ENCODE measurements at places on chromosomes 3 and 15.

DNA sequence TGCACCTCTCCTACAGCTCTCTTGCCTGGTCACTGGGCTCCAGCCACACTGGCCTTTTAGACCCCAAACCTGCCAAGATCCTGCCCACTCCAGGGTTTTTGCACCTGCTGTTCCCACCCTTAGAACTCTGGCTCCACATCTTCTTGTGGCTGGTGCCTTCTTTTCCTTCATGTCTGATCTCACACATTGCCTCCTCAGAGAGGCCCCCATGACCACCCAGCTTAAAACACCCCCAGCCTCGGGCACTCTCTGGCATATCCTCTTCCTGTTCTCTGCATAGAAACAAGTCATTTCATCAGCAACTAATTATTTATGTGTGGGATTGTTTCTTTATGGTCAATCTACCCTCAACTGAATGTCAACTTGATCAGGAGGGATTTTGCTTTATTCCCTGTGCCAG lies 14.0 kb upstream of the AMOTL2 start:
- DNase-seq = no peak

DNA sequence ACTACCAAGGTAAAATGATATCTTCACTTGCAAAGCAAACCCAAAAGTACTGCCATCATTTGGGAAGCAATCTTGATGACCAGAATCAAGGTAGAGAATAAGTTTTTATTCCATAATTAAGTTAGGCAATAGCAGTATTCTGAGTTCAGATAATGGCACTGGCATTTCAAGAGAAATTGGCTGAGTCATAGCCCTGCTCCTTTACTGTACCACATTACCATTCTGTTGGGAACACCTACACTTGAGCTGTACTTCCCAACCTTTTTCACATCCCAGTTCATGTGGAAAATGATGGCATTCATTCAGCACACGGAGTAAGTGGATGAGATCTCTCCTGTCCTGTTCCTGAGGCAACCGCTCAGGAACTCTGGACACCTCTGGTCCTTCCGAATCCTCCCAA lies 311.6 kb upstream of the TPRG1 start:
- no peak for DNase-seq

GRCh38 chr15:78033864-78034263 lies 43.6 kb downstream of the TBC1D2B start:
- no peak for DNase-seq

DNA sequence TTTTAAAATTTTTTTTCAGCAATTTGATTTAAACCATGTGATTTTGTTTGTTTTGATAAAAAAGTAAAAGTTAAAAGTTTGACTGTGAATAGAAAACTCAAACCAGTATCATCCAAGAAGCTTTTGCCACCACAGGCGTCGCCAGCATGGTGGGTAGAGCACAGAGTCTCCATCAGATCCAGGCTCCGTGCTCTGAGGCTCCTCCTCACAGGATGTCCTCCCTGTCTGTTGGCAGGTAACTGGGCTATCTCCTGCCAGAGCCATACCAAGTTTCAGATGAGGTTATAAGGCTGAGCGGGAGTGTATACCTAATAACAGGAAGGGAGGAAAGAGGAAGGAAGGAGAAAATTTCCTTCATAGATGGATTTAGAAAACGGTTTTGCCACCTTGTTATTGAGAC lies 28.8 kb downstream of the CTDSPL start:
- no peak for DNase-seq

DNA sequence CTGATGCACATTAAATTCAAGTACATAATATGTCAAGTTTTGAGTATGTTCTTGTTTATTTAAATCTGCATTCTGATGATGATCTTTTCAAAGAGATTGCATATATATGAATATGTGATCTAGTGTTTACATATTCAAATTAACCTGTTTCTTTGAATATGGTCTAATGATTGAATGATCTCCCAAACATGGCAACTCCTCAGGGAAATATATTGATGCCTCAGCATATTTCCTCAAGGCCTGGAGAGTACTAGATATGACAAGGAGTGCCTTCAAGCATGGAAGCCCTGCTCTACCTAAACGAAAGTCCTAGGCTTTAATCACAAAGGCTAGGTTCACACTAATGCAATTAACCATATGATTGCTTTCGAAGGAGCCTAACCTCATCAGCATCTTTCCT lies 532.8 kb downstream of the ZIC1 start:
- DNase-seq = no peak

GRCh38 chr3:172931746-172932285 lies 181.3 kb downstream of the ECT2 start:
- no peak for DNase-seq

DNA sequence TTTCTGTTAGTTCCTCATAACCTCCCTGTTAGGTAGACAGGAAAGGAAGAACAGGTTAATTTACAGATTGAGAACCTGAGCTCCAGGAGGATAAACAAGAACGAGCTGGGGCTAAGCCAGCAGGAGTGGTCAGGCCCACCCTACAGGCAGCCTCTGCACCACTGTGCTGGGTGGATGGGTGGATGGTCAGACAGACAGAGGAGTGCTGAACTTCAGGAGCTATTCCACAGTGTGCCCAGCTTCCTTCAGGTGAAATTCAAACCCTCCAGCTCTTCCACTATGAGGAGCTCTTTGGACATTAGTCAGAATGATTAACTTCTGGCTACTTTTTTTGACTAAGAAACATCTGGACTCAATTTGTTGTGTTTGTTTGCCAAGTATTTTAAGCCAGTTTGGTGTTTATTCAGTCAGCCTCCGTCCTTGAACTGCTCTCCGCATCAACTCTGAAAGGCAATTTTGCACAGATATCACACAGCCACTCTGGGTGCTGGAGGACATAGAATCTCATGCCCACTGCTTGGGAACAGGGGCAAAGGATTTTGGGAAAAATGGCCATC lies 361.9 kb downstream of the CLSTN2 start:
- DNase-seq = no peak

DNA sequence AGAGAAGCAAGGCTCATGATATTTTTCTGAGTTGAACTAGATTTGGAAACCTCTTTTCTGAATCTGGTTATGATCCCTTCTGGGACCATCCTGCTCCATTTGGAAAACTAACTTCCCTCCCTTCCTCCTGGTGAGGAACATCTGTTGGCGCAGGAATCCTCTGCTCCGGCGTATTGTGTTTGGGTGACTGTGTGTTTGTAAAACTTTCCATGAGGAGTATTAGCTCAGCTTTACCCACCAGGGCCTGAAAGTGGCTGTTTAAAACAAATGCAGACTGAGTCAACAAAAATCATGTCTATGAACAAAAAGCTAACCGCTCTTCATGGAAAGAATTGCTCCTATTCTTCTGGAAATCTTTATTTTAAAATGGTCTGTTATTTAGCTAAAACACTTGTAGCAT lies 17.7 kb downstream of the STARD9 start:
- DNase-seq = no peak

DNA sequence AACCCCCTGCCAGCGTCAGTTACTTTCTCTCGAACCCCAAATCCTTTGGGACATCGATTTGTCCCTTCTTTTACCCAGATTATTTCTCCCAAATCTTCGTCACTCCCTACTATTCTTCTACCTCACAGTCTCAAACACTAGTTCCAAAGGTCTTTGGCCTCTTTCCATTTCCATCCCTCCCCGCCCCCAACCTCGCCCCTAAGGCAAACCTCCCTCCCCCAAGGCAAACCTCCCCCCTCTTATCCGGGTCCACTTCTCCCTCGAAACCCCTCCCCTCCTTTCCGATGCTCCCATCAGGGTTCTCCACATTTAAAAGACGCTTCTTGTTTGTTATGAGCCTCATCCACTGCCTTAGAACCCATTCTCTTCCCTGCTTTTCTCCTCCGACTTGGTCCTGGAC lies 583 bp downstream of the EAF1 start:
- peak; percentile 3 for DNase-seq

DNA sequence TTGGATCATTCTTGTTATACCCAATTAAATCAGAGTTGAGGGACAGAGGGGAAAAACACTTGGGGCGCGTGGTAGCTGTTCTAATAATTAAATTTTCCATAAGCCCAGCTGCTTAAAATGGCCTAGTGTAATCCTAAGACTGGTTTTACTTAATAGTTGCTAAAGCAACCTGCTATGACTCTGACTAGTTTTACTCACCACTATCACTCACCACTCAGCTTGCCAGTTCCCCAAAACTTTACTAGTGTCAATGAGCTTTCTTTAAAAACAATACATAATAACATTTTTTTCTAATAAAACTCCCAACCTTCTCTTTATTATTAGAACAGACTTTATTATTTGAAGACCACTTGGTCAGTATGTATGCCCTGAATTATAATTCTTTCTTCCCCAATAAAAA lies 49.6 kb downstream of the ECT2 start:
- no peak for DNase-seq

DNA sequence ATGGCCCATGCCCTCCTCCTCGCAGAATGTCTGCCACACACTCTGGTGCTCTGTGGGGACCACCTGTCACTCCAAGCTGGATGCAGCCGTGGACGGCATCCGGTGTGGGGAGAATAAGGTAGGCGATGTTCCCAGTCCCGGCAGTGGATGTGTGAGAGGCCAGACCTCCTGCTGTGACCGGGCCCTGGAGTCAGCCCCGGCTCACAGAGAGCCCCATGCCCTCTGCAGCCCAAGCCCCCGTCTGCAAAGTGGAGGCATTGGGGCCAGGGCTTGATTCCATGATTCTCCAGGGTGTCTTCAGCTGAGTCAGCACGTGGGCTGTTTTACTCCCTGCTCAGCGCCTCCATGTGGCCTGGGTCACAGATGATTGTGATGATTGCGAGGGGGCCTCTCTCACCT lies 32.2 kb downstream of the GOLGA6L10 start:
- DNase-seq = no peak

DNA sequence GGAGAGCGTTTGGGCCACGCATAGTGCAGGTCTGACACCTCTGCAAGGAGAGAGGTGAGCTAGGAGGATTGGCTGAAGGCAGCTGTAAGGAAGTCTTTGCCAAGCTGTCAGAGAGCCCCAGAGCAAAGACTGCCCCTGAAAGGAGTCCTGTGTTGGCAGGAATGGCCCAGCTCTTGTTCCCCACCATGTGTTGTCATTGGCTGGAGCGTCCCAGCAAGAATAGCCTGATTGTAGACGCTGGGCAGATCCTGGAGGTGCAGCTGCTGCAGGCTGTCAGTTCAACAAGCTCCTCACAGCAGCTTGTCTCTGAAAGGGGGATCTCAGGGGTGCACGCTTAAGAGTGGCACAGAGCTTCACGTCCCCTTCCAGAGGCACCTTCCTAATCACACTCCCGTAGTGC lies 237.6 kb downstream of the FEZF2 start:
- DNase-seq = no peak

GRCh38 chr3:143600756-143601718 lies 247.2 kb downstream of the SLC9A9 start:
- no peak for DNase-seq

- DNase-seq = no peak
Observed at GRCh38 chr3:43506644-43507043, 115.2 kb downstream of the ANO10 start.

DNA sequence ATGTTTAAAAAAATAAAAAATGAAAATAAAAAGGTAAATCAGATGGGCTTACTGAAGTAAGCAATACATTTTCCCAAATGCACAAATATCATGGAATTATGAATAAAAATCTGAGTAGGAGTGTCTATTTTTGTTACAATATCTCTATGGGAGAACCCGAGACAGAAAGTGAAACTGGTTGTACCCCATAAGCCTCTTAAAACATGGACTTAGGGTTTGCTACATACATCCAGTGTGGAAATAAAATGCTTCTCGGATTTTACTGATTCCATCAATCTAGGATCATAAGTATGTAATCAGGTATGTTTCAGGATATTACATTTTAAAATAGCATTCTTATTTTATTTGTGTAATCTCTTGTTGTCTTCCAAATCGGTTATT lies 177.8 kb upstream of the CDIN1 start:
- no peak for DNase-seq

DNA sequence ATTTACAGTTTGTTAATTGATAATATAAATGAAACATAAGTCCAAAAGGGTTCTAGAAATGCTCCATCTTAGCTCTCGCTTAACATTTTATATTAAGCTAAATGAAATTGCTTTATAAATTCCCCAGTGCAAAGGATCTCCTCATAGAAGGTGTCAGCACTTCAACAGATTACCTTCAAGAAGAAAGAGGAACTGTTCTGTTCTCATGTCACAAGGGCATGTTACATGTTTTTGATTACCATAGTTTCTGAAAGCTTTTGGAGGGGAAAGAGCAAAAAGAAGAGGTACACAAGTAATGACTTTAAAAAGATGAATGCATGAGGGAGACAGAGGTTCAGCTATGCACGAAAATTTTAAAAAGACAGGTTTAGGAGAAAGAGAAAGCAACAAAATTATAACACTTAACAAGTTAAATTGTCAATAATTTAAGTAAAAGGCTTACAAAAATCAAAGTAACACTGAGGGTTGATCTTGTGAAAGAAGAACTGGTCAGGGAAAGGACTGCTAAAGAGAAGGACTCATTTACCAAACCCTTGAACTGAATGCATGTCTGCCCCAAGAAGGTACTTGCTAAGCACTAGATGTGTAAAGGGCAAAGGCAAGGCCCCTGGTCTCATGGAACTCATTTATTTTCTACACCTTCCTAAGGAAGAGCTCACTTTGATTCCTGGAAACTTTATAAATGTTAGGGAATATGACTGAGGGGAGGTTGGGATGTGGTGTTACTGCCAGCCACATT lies 45.1 kb downstream of the CCDC191 start:
- no peak for DNase-seq

- DNase-seq = no peak
Observed at GRCh38 chr15:71051539-71051938, 63.7 kb upstream of the THSD4 start.

- no peak for DNase-seq
Observed at GRCh38 chr3:33394403-33395054, 45.7 kb downstream of the UBP1 start.

DNA sequence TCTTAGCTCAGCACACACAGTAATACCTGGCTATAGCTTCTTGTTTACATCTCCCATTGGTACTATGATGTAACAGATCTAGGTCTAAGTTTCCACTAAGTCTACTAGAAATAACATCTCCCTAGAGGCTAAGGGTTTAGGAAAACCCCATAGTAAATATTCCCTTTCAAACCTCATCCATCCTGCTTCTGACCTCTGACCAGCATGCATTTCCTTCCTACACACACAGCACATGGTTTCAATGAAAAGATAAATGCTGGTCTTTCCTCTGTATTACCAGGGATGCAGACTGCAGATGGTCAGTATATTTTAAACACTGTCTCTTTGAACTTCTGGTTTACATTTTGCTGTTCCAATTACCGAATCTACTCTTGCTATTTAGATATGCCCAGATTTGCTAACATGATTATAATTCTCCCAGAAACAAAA lies 96.6 kb downstream of the EFL1 start:
- DNase-seq = no peak

GRCh38 chr3:161599697-161600096 lies 103.1 kb downstream of the OTOL1 start:
- DNase-seq = no peak

GRCh38 chr15:68298882-68299381 lies 21.4 kb downstream of the FEM1B start:
- DNase-seq = no peak

DNA sequence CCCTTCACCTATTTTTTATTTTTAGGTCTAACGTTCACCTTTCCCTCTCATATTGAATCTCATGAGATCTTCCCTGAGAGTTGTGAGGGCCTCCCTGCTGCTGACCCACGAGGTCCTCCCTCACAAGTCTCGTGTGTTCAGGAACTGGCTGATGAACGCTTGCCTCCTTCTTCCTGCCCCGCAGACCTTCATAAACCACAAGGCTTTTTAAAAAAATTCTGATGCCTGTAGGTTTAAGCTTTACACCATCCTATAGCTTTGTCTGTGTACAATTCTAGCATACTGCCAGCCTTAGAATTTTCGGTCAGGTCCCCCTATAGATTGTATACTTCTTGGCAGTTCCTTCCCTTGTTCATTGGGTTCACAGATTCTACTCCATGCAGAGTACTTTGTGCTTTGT lies 50.5 kb downstream of the CHST2 start:
- DNase-seq = no peak

GRCh38 chr3:17811646-17812045 lies 69.2 kb upstream of the TBC1D5 start:
- DNase-seq = no peak

Data from mesendoderm (in vitro differentiated cells).